Fibroblast of the aortic adventitia (primary cell): ENCODE measurements at places on chromosomes 6 and 20. TPM values are rescaled to one million over a fixed set of nuclear protein-coding genes. Genes with fewer than 3 reads are reported as not detected.

- no peak for DNase-seq
These were observed 313.7 kb upstream of the SUPT3H start for GRCh38 chr6:45691426-45691825.

- no peak for DNase-seq
These were observed 223.2 kb downstream of the ZNF217 start for GRCh38 chr20:53370345-53370961.

GRCh38 chr20:50356962-50357782 is 153.0 kb upstream of the PTPN1 start:
- DNase-seq: no peak

BMP5 gene
- total RNA-seq: not detected in 2 replicates

- DNase-seq: no peak
These were observed 71.2 kb downstream of the CBLN4 start for GRCh38 chr20:55934146-55934545.

CLPSL2 gene
- total RNA-seq: not detected in 2 replicates

- no peak for DNase-seq
These were observed 8.8 kb upstream of the GJA1 start for GRCh38 chr6:121426686-121427085.

DNA sequence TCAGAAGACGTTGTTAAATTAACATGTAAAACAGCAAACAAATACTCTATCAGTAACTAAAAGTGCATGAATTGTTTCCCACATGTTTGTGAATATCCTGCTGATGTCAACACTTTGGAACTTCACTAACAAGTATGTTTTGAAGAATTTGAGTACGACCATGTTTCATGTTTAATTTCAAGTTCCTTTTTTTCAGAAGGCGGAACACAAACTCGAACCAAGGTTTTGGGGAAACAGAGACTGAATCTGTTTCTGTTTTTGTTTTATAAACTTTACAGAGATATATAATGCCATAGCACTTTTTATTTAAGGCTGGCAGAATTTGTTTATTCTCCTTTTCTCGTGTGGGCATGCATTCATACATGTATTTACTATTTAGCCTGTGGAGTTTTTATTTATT is 509.3 kb upstream of the CITED2 start:
- no peak for DNase-seq

- no peak for DNase-seq
These were observed 17.4 kb downstream of the CST7 start for GRCh38 chr20:24966317-24967012.

DNA sequence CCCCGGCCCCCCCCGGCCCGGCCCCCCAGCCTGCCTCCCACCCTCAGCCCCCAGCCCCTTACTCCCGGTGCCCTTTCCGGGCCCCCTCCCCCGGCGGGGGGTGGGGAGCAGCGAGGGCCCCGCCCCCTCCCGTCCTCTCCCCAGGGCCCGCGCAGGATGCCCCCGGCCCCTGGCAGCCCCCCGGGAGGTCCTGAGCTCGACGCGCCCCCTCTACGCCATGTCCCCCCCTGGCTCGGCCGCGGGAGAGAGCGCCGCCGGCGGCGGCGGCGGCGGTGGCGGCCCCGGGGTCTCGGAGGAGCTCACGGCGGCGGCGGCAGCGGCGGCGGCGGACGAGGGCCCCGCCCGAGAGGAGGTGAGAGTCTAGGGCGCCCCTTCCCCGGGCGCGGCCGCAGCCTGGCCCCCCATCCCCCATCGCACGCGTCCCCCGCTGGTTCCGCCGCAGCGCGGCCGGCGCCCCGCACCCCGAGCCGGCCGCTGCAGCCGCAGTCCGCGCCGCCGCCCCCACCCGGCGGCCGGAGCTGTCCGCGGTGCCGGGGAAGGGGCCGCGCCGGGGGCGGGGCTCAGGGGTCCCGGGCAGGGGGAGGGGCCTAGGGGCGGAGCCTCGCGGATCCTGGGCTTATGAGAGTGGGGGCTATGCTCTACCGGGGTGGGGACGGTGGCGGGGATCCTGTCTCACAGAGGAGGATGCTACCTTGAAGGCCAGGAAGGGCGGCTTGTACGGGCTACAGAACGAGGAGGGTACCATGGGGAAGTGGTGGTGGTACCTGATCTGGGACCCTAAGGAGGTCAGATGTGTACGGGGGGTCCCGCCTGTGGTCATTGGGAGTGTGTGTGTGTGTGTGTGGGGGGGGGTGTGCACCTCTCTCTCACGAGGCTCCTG is 516 bp downstream of the TMEM151B start:
- no peak for DNase-seq

- peak; percentile 42 for DNase-seq
These were observed 339.1 kb downstream of the BTBD3 start for GRCh38 chr20:12256806-12257205.

GRCh38 chr6:56475736-56476457 is 166.8 kb downstream of the DST start:
- peak; percentile 79 for DNase-seq

- DNase-seq: no peak
These were observed 5.3 kb downstream of the GMPR start for GRCh38 chr6:16243664-16244063.

- peak; percentile 70 for DNase-seq
These were observed 50.9 kb upstream of the CCDC28A start for GRCh38 chr6:138722425-138723371.

GRCh38 chr6:52538252-52538900 is 38.5 kb downstream of the TRAM2 start:
- no peak for DNase-seq

GRCh38 chr20:52405417-52405816 is 213.8 kb upstream of the ZFP64 start:
- DNase-seq: no peak

DNA sequence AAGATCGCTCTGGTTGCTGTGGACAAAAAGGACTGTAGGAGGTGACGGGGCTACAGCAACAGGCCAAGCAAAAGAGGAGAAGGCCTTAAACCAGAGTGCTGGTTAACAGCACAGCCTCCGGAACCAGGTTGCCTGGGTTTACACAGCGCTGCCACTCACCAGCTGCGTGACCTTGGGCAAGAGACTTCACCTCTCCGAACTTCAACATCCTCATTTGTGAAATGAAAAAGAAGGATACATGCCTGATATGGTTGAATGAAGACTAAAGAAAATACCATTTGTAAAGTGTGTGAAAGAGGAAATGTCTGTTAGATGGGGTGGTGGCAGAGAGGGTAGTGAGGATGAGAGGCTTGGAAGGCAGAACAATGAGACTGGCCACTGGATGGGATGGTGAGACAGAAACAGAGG is 44.9 kb downstream of the PREX1 start:
- DNase-seq: no peak

- DNase-seq: no peak
These were observed 64.8 kb upstream of the KIF25 start for GRCh38 chr6:167932468-167933276.

DNA sequence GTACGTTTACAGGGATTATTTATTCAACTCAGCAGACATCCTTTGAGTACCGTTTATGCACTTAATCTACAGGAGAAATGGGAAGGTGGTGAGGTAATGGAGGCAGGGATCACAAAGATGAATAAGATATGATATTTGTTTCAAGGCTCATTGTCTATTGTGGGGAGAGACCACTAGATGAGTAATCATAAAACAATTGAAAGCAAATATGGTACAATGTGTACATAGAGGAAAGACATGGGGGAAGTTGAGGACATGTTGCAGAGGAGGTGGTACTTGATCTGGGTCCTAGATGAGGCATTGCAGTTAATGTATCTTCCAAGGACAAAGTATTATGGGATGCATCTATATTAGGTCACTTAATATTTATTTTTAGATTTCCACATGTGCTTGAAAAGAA is 13.7 kb upstream of the CDC5L start:
- DNase-seq: no peak

GRCh38 chr6:74114428-74114827 is 418.4 kb downstream of the CD109 start:
- DNase-seq: no peak

DNA sequence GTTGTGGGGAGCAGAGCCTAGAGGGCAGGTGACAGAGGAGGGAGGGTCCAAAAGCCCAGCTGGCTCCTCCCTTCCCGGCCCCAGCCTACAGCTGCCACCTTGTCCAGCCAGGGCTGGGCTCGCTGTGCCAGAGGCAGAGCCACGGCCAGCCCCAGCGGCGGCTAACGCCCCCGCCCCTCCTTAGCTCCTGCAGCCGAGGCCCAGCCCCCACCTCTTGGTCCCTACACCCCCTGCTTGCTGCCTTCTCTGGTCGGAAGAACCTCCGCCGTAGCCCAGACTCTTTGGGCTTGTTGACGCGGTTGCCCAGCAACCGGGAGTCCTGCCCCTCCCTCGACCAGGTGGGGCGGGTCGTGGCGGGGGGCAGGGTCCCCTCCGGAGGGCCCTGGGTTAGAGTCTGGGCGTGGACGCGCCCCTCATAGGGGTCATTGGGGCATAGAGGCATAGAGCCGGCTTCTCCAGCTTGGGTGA is 521 bp upstream of the LKAAEAR1 start:
- DNase-seq: no peak

DNA sequence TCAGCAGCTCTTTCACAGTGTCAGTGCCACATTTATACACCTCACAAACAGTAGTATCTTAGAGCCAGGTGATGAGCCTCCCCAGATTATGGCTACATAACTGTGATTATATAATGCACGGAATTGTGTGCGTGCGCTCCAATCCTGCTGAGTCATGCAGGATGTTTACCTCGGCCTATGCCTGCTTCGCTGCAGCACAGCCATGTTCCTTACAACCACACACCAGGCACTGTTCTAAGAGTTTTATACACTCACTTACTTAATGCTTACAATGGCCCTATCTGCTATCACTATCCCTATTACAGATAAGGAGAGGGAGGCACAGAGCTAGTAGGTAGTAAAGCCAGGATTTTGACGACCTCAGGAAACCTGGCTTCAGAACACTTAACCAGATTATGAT is 7.3 kb downstream of the ZKSCAN3 start:
- DNase-seq: no peak

BAG2 gene
- total RNA-seq: 8.2 and 24.1 TPM in 2 replicates

CFAP61 gene
- total RNA-seq: 0.18 TPM in 1 of 2 replicates, not detected in the other

GRCh38 chr6:109009962-109010704 is 84.5 kb downstream of the SESN1 start:
- no peak for DNase-seq

GRCh38 chr20:6756693-6757595 is 10.5 kb upstream of the BMP2 start:
- DNase-seq: no peak

- no peak for DNase-seq
These were observed 34.9 kb upstream of the HEY2 start for GRCh38 chr6:125714441-125715090.

DNAH8 gene
- 0.08 TPM in 1 of 2 replicates, not detected in the other for total RNA-seq

- DNase-seq: no peak
These were observed 85.2 kb upstream of the ELOVL5 start for GRCh38 chr6:53433951-53434285.

DNA sequence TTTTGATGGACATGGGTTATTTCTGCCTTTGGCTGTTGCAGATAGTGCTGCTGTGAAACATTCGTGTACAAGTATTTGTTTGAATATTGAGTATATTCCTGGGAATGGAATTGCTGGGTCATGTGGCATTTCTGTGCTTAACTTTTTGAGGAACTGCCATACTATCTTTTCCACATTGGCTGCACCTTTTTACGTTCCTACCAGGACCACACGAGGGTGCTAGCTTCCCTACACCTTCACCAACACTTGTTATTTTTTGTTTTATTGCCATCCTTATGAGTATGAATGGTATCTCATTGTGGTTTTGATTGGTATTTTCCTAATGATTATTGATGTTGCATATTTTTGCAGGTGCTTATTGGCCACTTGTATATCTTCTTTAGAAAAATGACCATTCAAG is 47.8 kb upstream of the PLCG1 start:
- no peak for DNase-seq

- DNase-seq: no peak
These were observed 26.8 kb upstream of the MRGBP start for GRCh38 chr20:62769346-62770071.

CGA gene
- not detected in 2 replicates for total RNA-seq

- no peak for DNase-seq
These were observed 90.1 kb upstream of the AFDN start for GRCh38 chr6:167736486-167737204.

- DNase-seq: no peak
These were observed 25.3 kb upstream of the CCDC167 start for GRCh38 chr6:37524970-37525318.

DNA sequence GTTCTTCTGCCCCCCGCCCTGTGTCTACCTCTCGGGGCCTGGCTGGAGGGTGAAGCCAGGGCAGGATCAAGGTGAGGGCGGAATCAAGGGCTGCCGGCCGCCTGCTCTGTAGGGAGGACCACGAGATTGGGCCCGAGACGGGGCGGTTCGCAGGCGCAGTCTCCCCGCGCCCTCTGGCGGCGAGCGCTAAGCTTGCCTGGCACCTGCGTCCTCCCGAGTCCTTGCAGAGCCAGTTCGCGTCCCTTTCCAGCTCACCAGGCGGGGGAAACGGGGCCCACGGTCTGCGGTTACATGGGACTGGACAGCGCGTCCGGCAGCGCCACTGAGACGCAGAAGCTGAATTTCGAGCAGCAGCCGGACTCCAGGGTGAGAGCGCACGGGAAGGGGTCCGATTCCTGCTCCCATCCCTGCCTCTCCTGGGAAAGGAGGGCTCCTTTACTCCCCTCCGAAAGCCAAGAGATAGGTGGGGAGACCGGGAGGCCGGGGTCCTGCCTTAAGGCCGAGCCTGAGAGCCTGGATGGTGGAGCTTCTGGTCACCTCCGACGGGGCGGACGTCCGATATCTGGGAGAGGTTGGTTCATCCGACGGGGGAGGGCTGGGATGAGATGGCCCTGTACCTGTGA is 3.6 kb upstream of the MATN4 start:
- DNase-seq: peak; percentile 40

DNA sequence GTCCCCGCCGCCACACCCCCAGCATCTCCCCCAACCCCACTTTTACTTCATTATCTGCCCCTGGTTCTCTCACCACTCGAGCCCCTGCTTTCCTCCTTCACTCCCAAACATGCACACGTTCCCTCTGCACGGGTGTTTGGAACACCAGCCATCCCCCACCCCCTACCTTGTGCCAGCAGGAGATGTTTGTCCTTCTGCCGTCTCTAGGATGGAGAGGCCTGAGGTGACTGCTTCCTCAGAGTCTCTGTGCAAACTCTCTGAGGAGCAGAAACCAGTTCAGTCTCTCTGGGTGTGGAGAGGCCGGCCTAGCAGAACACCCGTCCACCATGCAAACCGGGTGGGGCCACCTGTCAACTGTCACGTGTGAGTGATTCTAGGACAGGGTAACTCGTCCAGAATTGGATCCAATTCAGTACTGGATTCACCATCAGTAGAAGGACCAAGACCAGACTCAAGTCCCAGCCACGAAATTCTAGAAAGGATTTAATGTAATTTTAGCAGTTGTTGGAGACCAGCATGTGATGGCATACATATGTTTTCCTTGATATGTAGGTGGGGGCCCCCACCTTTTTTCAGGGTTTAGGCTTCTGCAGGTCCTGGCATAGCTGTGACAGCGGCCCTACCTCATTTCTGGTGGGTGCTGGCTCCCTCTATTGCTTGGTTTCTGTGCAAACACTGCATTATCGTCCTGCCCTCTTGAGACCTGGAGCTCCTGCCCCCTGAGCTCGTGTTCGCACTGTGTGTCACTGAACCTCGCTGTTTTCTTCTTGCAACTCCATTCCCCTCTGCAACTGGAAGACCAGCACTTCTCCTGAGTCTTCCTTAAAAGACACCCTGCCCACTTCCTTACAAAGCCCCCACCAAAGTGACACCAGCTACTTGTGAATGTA is at the start of gene RAET1E:
Gene RAET1E, minus strand, starts transcription at position 259 of the 890 bp plus-strand sequence. CDS start 7,212 bp downstream, outside the sequence.
- no peak for DNase-seq

GRCh38 chr6:118396969-118397368 is 151.1 kb upstream of the PLN start:
- no peak for DNase-seq

GRCh38 chr20:15702161-15702560 is 871.1 kb downstream of the KIF16B start:
- DNase-seq: no peak

RING1 gene
- 28.9 and 46.9 TPM in 2 replicates for total RNA-seq

GRCh38 chr6:79733388-79733787 is 102.3 kb downstream of the SH3BGRL2 start:
- no peak for DNase-seq
